Caki2 (cell line): ENCODE measurements at places on chromosomes 6 and 20. TPM values are rescaled to one million over a fixed set of nuclear protein-coding genes. Genes with fewer than 3 reads are reported as not detected.

BPIFA1 gene
- total RNA-seq: not detected in 2 replicates

GLP1R gene
- total RNA-seq: not detected in 2 replicates

DNA sequence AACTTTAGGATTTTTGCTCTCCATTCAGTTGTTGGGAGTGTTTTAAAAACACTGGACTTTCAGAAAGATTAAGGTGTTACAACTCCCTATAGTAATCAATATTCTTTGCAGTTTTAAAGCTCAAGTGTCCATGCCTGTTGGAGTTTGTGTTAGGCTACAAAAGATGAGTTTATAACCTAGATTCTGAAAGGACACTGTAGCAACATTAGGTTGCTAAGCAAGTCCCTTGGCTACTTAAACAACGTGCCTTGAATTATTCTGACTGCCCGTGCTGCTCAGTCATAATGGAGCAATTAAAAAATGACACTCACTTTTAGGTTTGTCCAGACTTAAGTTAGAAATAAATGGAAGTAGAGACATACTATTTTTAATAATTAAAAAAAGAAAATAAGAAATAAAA lies 41.0 kb downstream of the KLHL32 start:
- no peak for DNase-seq

DNA sequence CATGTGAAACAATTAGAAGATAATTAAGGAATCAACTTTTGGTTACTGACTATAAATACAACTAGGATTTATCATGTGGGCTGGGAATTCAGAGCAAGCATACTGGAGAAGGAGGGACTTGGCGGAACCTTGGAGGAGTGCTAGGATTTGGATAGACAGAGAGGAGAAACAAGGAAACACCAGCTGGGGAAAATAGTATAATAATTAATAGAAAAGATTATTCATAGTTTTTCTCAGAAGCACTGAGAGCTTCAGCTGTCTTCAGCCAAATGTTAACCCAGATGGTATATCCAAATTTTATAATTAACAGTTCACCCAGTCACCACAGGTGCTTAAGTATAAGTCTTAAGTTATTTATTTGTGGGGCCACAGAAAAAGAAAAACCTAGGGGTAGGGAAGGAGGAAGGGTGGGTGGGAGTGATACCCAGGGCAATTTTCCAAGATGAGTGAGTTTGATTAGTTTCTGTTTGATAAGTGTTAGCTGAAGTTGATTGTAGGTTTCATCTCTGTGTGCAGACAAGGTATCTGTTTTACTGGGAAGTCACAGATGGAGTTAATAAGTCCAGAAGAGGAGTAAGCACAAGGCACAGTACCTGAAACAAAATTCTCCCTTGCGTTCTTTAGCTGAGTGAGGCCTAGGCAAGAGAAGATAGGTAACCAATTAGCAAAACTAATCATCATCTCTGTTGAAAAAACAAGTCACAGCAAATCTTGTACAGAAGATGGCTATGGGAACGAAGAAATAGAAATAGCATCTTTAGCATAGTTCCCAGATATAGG lies 175.5 kb downstream of the TFAP2B start:
- DNase-seq: no peak
